ENCODE measurements at places on chromosomes 16 and 17.

DNA sequence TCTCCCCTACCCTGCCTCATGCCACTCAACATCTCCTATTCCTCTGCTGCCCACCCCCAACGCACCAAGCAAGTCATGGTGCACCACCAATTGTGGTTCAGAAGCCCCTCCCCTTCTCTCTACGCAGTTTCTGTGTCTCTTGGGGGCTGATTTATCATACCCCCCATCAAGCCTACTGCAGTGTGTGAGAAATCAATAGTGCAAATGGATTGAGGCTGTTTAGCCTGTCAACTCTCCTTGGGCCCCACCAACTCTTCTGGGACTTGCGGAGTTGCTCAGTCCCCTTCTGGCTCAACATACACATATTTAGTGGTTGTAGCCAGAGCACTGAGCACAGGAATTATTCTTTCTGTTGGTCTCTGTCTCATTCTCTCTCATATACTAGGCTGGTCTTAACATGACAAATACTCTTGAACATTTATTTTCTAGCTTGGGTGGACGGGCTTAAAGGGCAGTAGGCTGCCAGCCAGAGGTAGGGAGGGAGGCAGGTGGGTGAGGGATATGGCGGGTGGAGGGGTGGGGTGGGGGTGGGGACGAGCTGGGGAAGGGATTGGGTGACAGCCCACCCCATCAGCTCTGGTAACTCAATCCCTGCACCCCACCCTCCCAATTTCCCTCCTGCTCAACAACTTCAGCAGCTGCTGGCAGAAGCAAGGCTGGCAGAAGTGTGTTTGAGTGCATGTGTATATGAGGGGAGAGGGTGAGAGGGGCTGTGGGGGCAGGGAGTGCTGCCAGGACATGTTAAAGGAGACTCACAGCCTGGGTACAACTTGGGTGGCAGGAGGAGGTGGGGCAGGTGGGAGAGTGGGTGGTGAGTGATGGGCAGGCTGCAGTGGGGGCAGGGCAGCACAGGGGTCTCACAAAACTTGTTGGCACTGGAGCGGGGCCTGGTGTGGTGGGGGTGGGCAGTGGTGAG is 4.9 kb downstream of the RARA start:
- no peak for DNase-seq

GRCh38 chr17:64061178-64061898 is 40.9 kb upstream of the ICAM2 start:
- no peak for DNase-seq

GRCh38 chr16:10297341-10298006 is 88.4 kb upstream of the ATF7IP2 start:
- DNase-seq, result peak; percentile 38

DNA sequence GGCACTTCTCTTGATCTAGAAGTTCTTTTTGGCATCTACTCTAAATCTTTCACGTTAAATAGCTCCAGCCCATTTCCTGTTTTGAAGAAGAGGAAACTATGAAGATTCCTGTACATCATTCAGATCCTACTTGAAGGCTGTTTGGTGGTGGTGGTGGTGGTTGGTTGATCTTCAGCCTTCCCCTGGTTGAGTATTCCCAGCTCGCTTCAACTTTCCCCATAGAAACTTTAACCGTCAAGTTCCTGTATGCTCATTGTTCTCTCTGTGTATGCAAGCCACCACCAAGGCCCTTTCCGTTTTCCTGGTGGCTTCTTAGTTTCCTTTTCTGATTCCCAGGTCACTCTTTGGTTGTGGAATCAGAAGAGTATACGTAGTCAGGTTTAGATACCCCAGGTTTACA is 3.3 kb downstream of the LRRC46 start:
- DNase-seq, result no peak

- DNase-seq, result no peak
Observed at GRCh38 chr16:86956437-86956836, 360.8 kb downstream of the C16orf95 start.

GRCh38 chr17:59327121-59327980 is 4.1 kb upstream of the YPEL2 start:
- DNase-seq, result no peak

GRCh38 chr17:77321649-77322513 is 181.1 kb downstream of the SEC14L1 start:
- no peak for DNase-seq

- no peak for DNase-seq
Observed at GRCh38 chr16:21704733-21705132, 41.0 kb downstream of the OTOA start.

GRCh38 chr17:32494621-32495358 is 8.0 kb downstream of the CDK5R1 start:
- no peak for DNase-seq

DNA sequence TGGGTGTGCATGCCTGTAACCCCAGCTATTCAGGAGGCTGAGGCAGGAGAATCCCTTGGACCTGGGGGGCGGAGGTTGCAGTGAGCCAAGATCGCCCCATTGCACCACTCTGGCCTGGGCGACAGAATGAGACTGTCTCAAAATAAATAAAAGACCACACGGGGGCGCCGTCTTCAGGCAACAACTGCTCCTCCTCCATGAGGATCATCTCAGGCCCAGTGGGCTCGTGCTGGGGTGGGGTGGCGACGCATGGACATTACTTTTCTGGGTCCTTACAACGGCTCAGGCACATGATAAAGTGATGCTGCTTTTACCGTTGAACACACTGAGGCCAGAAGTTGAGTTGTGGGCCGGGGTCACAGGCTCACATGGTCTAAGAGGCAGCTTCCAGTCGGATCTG is 56.2 kb downstream of the PRMT7 start:
- no peak for DNase-seq

GRCh38 chr16:55116165-55116920 is 185.7 kb downstream of the IRX5 start:
- DNase-seq, result no peak

DNA sequence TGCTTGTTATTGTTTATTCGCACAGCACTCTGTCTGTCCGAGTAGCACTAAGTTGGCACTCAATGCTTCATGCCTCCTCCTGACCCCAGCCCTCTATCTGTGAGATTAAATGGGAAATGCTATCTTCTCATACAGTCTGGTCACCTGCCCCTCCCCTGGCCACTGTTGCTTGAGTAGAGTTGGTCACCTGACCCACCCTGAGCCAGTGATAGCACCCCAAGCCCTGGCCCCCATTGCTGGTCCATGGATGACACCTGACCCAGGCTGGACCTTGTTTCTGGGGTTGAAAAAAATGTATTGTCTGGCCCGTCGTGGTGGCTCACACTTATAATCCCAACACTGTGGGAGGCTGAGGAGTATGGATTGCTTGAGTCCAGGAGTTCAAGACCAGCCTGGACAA is 8.5 kb upstream of the PEMT start:
- DNase-seq, result no peak

DNA sequence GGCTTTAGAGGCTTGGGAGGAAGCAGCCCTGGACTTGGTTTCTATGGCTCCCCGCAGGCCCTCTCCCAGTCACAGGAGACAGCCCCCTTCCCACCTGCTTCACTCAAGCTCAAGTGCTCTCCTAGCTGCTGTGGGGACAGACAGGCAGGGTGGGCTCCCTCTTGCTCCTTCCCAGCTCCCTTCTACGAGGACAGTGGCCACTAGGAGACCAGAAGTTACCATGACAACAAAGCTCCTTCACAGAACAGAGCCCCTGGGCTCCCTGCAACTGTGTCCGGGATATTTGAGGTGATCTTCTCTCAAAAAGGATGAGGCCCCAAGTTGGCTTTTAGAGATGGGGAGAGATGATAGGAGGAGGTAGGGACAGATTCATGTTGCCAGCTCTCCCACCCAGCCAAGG is 116.3 kb downstream of the AMFR start:
- DNase-seq, result no peak

DNA sequence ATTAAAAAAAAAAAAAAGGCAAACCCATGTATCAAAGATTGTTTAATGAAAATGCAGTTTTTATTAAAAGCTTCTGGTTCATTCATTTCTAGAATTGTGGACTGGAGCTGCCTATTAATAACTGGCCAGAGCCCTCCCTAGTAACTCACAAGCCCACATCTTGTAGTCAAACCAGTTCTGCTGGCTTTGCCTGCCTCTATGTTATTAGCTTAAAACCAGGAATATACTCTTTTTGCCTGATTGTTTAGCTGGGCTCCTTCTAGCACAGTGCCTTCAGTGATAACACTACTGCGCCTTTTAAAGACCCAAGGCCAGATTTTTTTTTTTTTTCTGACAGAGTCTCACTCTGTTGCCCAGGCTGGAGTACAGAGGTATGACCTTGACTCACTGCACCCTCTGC is 26.0 kb downstream of the TAC4 start:
- no peak for DNase-seq

- no peak for DNase-seq
Observed at GRCh38 chr17:66855204-66855603, 20.3 kb downstream of the CACNG5 start.

- DNase-seq, result no peak
Observed at GRCh38 chr17:6701719-6702118, 11.4 kb downstream of the SLC13A5 start.

DNA sequence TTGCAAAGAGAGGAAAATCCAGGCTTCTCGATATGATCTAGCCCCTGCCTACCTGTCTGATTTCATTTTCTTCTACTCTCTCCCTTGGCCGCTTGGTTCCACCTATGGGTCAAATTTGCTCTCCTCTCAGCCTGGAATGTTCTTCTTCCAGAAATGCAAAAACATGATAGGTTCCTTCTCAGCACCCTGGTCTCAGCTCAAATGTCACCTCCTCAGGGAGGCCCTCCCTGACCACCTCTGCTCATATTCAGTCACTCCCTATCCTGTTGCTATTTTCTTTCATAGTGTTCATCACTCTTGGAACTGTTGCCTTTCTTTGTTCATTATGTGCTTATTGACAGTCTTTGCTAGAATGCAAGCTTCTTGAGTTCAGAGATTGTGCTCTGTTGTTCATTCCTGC is 208.6 kb downstream of the KATNIP start:
- DNase-seq, result no peak

- DNase-seq, result no peak
Observed at GRCh38 chr17:2435181-2435741, 34.4 kb upstream of the MNT start.

DNA sequence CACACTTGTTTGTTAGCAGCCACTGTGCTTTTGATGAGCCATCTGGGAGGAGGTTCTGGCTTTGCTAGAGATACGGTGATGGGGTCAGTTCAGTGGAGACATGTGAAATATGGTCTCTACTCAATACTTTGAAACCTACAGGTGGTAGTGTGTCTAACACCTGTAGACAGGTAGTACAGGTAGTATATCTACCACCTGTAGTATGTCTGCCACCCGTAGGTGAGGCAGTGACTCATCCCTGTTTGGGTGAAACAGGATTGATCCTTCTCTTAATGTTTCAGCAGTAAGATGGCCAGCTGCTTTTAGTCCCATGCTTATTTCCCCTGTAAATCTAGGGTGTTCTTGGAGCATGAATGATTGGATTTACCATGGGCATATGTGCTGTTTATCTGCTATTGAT is 240.8 kb downstream of the SNX29 start:
- DNase-seq, result no peak

DNA sequence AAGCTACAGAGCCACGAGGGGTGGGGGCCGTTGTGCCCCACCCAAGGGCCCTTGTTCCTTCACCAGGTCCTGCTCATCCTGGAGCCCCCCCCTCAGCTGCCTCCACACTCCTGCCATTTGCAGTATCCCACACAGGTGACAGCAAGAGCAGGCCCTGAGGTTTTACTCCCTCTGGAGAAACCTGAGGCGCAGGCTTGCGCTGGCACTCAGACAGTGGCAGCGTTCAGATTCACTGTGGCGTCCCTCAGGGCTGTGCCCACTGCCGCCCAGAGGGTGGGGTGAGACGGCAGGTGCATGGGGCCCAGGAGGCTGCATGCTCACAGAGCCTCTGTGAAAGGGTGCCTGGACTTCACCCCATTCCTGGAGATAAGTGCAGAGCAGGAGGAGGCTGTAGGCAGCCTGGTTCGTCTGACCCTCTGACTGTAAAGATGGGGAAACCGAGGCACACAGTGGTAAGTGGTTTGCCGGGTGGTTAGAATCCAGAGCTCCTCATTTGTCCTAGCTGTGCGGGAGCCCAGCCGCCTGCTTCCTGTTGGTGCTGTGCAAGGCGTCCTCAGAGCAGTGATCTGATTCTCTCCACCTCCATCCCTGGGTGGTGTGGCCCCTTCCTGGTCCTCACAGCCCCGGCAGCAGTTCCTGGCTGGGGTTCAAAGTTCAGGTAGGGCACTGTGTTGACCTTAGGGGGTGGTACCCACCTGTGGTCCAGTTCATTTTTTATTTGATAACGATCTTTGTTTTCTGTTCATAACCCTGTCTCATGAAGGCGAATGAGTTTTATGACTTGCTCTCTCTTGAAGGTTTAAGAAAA is 1.6 kb downstream of the SPIRE2 start:
- no peak for DNase-seq

DNA sequence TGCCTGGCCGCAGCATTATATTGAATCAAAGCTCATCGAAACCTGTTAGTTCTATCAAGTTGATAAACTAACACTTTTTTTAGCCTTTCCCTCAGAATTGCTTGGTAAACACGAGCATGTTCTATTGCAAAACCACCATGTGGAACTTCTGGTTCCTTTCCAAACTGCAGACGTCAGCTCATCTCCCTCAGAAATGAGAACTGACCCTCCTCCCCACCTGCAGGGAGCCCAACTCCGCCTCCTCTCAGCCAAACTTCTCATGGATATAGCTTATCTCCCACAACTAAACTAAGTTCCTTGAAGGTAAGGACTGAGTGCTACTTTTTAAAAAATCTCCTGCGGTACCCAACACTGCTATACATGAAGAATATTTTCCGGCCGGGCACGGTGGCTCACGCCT is 6.7 kb downstream of the SHMT1 start:
- peak; percentile 8 for DNase-seq

DNA sequence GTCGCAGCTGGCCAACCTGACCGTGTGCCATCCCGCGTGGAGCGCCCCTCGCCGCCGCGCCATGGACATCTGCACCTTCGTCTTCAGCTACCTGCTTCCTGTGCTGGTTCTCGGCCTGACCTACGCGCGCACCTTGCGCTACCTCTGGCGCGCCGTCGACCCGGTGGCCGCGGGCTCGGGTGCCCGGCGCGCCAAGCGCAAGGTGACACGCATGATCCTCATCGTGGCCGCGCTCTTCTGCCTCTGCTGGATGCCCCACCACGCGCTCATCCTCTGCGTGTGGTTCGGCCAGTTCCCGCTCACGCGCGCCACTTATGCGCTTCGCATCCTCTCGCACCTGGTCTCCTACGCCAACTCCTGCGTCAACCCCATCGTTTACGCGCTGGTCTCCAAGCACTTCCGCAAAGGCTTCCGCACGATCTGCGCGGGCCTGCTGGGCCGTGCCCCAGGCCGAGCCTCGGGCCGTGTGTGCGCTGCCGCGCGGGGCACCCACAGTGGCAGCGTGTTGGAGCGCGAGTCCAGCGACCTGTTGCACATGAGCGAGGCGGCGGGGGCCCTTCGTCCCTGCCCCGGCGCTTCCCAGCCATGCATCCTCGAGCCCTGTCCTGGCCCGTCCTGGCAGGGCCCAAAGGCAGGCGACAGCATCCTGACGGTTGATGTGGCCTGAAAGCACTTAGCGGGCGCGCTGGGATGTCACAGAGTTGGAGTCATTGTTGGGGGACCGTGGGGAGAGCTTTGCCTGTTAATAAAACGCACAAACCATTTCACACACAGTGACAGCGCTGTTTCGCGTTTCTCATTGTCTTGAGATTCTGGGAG is 2.0 kb upstream of the ZACN start:
- DNase-seq, result no peak

- no peak for DNase-seq
Observed at GRCh38 chr17:77467521-77467920, 326.8 kb downstream of the SEC14L1 start.
